Stimulated activated CD8-positive, alpha-beta memory T cell treated with anti-CD3 and anti-CD28 coated beads, Interleukin-4, amount 100 ng/mL, for 4 hours (primary cell): ENCODE measurements at places on chromosomes 4 and X.

GRCh38 chrX:112802541-112802940 is 38.1 kb downstream of the AMOT start:
- no peak for DNase-seq

DNA sequence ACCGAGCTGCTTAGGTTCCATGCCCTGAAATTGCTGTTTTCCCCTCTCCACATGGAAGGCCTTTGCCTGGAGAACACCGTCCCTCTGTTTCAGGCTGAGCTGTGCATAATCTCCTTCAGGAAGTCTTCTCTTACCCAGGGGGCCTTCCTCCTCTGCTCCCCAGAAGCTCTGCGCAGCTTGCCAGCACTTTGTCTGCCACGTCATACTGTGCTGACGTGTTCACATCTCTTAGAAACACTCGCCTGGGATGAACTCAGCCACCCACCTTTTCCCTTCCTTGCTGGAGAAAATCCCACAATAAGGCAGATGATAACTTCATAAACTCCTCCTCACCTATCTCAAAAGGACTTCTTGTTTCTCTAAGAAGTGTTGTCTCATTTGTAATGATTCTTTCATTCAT is 110.7 kb downstream of the ARHGAP10 start:
- DNase-seq = no peak

- no peak for DNase-seq
Observed at GRCh38 chr4:150782921-150783320, 201.0 kb downstream of the MAB21L2 start.

GRCh38 chrX:104432321-104432720 is 133.7 kb upstream of the IL1RAPL2 start:
- DNase-seq = no peak

DNA sequence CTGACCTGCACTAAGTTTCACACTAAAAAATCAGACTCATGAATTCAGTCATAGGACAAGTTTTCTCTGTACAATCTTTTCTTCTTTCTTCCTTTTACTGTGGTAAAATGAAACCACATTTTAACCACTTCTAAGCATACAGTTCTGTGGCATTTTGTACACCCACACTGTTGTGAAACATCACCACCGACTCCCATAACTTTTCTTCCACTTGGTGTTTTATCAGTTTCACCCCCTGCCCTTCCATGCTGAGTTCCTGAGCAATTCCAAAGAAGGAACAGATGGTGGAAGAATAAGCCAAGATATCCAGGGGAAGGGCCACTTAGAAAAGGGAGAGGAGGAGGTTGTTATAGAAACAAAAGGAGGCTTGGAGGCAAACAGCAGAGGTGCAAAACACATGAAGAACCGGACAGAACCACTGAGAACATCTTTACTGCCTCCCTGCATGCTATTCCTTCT is 22.6 kb downstream of the SLC25A4 start:
- DNase-seq = no peak

DNA sequence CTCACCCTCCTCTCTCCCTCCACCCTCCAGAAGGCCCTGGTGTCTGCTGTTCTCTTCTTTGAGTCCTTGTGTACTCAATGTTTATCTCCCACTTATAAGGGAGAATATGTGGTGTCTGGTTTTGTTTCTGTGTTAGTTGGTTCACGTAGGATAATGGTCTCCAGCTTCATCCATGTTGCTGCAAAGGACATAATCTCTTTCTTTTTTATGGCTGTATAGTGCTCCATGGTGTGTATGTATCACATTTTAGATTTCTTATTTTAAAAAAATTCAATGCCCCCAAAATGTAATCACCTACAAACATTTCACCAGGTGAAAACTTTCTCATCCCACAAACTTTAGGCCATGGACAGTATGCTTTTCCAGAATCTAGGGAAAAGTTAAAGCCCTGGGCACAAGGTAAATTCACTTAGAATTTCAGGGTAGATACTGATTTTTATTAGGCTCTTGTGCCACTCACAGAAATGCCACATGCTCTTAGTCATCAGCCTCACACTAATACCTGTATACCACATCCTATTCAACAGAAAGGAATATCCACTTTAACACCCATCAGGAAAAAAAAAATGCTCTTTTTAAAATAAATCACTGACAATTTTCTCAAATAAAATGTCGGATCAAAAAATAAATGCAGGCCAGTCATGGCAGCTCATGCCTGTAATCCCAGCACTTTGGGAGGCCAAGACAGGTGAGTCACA is 104.8 kb upstream of the ENPP6 start:
- DNase-seq = no peak

GRCh38 chr4:25878676-25879075 is 15.9 kb upstream of the SEL1L3 start:
- no peak for DNase-seq

DNA sequence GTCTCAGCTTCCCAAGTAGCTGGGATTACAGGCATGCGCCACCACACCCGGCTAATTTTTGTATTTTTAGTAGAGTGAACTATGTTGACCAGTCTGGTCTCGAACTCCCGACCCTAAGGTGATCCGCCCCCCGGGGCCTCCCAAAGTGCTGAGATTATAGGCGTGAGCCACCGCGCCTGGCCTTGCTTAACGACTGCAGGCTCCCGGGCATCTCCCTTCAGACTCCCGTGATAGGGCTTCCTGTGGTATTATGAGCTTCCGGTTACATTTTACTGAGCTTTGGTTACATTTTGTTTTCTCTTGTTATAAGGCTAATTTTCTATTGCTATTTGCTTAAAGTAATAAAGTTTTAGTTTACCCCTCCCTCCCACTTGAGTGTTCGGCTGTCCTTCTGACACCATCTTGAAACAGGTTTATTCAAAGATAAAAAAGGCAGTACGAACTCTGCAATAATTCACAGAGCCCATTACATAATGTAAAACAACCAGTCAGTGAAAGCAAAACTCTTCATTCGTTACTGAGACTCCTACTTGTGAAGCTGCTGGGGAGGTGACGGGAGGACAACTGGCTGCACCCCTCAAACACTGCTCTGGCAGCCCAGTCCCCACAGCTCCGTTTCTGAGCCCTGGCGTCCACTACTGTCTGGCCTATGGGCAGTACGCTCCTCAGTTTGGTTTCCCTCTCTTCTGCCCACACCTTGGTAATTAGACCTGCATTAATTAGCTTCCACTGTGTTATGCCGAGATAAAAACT is 795.7 kb upstream of the SLIT2 start:
- DNase-seq = no peak

GRCh38 chrX:69503228-69503781 is 821 bp upstream of the NALF2 start:
- no peak for DNase-seq

GRCh38 chrX:11929476-11929875 is 171.4 kb downstream of the MSL3 start:
- no peak for DNase-seq

DNA sequence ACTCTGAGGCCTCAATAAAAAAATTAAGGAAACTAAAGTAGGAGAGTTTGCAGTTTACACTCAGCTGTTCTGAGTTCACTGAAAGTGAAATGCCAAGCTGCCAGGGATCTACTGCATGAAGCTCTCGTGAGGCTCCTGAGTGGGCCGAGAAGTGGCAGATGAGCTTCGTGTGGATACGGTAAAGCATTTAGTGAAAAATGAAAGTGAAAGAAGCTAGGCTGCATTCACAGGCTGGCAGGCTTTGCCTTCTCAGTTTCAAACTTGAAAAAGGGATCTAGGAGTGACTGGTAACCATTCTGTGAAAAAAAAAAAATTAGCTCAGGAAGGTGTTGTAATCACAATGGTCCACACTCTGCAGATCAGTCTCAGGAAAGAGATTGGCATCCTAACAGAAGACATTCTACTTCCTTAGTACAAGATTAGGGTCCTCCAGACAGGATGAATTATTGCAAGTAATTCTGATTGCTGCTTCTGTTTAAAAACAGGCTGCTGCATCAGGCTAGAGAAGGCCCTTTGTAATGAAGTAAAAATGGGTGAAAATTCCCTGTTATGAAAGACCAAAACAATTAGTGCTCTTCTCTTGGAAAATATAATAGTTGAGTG is 679.9 kb downstream of the RPA4 start:
- DNase-seq = no peak

GRCh38 chrX:10230222-10230621 is 73.4 kb downstream of the CLCN4 start:
- no peak for DNase-seq

- DNase-seq = no peak
Observed at GRCh38 chr4:87982446-87983010, 7.0 kb downstream of the SPP1 start.

DNA sequence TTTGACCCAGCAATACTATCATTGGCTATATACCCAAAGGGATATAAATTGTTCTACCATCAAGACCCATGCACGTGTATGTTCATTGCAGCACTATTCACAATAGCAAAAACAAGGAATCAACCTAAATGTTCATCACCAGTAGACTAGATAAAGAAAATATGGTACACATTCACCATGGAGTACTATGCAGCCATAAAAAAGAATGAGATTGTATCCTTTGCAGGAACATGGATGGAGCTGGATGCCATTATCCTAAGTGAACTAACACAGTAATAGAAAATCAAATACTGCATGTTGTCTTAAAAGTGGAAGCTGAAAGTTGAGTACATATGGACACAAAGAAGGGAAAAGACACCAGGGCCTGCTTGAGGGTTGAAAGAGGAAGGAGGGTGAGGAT is 803.1 kb upstream of the PCDH10 start:
- DNase-seq = no peak
